NCI-H2029 (cell line): ENCODE measurements at places on chromosomes 11 and 22.
A peak's percentile ranks its signal among the peaks of the same experiment; 100 is the strongest.

DNA sequence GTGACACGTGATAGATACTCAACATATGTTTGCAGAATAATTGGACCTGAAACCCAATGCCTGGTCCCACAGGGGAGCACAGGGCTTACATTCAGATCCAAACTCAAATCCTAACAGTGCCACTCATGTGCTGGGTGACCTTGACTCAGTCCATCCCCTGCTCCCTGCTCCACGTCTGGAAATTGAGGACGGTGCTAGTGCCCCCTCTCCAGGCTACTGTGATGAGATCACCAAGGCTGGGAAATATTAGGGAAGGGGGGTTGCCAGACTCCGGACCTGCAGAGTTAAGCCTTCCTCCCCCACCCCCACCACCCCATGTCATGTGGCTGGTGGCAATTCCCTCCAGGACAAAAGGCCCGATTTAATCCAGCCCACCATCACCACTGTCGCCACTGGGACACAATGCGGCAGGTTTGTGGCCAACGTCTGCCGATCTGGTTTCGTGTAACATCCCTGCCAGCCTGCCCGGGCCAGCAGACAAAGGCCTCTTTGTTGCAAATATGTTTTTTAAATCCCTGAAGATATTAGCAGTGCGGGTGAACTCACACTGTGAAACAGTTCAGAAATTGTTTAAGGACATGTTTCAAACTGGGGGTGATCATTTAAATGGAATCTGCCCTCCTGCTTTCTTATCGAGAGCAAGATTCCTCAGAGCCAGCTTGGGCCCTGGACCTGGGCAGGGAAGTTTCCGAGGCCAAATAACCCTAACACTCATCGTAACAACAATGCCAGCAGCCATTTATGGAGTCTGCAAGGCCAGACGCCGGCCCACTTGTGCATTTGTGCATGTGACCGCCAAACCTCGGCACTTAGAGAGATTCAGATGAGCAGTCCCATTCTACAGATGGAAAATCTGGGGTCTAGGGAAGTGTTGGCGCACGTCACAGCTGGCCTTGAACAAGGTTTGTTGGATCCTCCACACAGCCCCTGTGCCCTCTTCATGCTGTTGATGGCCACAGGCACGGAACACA lies 19.6 kb upstream of the MN1 start:
- DNase-seq = no peak

DNA sequence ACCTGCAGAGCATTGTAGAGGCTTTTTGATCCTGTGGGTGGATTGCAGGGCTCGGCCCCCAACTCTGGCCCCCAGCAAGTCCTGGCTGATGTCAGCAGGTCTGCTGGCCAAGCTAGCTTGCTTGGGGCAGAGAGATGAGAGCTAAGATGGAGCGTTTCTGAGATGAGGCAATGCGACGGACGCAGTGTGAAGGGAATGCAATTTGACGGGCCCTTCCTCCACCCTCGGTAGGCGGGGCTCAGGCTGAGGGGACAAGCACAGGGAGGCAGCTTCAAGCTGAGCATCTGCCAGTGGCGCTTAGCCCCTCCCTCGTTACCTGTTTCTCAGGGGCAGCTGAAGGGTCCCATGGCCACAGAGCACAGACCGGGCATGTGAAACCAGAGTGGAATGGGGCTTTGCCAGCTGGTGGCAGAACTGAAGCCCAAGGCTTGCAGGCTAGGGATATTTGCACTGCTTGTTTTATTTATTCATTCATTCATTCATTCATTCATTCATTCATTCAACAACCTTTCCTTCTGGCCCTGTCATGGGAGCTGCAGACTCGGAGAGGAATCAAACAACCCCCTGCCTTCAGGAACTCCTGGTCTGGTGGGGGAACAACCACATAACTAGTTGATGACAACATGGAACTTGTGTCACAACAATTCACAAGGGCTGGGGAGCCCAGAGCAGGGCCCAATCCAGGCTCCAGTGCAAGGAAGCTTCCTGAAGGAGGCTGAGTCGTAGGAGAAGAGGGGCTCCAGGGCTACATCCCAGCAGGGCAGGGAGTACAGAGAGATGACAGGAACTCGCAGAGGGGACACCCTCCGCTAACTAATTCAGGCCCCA lies 66.8 kb downstream of the THAP12 start:
- DNase-seq = no peak

- no peak for DNase-seq
These were observed 77.9 kb downstream of the BTBD10 start for GRCh38 chr11:13384908-13385640.

- no peak for DNase-seq
These were observed 12.2 kb downstream of the ATG16L2 start for GRCh38 chr11:72826191-72826941.

DNA sequence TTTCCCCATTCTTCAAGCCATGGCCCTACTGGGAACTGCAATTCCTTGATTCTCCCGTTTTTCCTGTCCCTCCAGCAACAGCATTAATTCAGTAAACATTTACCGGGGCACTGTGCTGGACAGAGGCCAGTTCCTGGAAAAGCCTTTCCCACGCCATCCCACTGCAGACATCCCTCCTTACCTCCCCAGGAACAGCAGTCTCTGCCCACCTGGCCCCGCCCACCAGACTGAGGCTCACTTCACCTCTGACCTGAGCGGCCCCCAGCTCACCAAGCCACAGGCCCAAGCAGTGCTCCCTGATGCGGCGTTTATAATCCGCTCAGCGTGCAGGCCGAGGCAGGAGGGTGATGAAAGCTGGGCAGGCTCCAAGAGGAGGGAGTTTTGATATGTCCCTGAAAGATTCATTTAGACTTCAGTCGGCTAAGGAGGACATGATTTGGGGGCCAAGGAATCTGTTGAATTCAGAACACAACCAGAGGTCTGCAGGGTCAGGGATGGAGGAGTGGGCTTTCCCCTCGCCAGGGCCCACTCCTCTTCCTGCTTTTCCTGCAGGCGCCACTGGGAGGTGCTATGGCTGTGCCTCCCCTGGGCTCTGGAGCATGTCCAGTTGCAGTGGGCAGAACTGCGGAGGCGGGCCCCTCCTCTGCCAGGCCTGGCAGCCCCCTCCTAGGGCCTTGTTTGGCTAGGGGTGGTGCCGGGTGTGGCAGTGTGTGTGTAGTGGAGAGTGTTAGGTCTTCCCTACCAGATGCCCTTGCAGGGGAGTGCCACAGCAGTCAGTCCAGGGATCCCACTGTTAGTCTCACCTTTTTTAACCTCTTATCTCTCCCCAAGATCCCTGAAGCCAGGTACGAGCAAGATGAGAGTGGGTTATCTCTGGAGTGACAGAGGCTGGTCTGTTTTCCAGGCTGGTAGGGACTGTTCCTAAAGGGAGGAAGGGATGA lies 1.4 kb upstream of the TAGLN start:
- DNase-seq = no peak

GRCh38 chr11:86068138-86068871 lies 579 bp downstream of the PICALM start:
- DNase-seq = no peak

DNA sequence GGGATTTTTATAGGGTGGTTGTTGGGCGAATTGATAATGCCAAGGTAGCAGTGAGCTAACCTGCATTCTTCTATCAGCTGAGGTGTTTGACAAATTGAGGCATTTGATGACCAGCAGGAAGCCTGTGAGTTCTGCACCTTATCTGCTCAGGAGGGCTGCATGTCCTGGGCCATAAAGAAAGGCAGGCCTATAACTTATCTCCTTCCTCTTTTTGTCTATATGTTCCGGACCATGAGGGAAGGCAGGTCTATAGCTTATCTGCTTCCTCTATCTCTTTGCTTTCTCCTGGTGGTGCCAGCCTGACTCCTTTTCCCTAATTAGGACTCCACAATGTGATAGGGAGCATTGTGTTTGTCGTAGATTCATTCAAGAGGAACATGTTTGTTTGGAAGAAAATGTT lies 8.6 kb upstream of the JAM3 start:
- no peak for DNase-seq

DNA sequence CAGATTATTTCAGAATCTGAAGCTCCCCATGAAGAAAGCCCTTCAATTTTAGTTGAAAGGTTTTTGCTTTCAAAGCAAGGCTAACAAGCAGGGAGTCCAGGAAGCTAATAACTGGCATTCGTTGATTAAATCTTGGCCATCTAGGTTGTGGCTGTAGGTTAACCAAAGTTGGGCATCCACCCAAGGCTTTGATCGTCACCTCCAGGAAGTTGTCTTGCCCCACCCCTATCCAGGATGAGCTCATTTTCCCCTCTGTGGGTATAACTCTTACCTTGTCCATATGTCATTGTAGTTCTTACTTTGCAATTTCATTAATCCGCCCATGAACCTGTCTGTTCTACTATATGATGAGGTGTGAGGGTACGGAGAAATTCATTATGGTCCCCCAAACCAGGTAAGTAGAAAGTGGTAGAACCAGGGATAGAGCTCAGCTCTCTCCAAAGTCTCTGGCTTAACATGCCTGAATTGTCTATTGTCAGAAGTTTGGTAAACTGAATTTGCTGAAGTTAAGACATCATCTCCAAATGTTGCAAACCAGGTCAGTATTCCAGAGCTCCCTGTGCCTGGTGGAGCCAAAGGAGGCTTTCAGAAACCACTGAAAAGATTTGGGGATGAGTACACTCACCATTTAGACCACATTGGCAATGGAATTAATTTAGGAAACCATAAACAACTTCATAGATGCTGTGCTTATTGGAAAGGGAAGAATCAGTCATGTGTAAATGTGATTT lies 97.1 kb downstream of the CD44 start:
- DNase-seq = peak; percentile 39
